RWPE2 (cell line): ENCODE measurements at places on chromosomes 5 and 9.

DNA sequence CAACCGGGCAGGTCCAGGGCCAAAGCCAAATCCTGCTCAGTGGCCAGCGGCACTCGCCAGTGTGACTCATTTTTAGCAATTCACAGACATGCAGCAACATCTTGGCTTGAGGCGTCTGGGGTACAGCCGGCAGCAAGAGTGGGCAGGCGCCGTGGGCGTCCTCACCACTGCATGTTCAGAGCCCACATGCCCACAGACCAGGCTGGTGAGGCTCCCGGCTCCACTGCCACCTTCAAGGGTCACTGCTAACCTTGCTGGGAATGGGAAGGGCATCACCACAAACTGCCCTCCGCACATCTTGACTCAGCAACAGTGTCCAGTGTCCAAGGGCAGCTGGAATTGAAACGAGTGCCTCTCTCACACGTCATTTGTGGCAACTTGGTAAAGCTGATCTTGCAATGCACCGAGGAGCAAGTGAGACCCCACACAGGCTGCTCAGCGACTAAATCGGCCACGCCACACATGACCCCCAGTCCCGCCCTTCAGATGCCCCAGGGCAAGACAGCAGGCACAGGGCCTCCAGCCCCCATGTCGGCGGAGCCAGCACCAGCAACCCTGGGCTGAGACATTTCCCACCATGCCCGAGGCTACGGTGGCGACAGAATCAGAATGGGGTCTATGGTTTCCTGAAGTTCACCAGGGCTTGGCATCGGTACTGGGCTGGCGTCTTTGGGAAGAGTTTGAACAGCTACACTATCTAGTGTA is 140.3 kb downstream of the ROR2 start:
- DNase-seq, result no peak

- DNase-seq, result no peak
Observed at GRCh38 chr5:123874600-123875201, 362.7 kb downstream of the CSNK1G3 start.

GRCh38 chr5:4636378-4636777 is 503.8 kb upstream of the ADAMTS16 start:
- no peak for DNase-seq

DNA sequence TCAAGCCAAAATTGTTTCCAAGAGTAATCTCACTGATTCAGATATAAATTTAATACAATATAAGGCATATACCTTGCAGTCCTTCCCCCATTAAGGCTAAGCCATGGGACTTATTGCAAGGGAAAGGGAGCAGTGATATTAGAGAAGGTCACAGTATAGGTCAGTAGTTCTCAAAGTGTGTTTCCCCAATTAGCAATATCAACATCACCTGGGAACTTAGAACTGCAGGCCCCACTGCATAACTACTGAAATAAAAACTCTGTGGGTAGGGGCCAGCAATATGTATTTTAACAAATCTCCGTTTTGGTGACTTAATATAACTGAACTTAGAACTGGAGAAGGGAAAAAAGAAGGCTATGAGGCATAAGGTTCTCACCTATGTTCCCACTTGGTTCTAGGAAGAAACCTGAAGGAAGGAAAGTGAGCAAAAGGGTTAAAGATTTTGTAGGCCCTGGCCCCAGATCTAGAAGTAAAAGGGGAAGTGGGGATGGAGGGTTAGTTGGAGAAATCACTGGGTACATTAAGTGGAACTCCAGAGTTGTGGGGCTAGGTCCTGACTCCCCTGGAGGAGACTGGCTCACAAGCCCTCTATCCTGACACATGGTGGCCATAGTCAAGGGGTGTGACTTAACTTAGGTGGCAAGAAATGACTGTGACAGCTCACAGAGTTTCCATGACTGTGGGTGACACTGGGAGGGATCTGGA is 40.7 kb downstream of the WDR36 start:
- DNase-seq, result no peak

DNA sequence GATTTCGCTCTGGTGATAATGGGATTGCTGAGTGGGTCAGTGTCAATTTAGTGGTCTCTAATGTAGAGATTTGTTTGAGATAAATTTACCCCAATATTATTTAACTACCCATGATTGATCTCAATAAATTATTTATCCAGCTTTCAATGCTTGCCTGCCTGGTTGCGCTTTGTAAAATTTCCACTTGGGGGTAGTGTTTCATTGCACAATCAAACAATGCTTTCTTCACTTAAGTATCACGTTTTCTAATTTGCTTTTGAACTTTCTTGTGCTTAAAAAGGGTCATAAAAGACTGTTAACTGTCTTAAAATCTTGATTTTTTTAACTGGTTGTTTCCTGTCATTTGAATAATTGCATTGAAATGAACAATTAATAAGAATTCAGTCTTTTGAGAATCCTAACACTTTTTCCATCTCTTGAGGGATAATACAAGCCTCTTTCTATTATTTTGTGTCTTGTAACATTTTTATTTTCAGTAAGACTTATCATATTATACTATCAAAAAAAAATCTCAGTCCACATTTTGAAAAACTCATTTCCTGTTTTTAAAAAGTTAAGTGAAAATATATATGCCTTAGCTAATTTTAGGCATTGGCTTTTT is 18.7 kb downstream of the HSD17B4 start:
- DNase-seq, result no peak

- no peak for DNase-seq
Observed at GRCh38 chr5:78593465-78593864, 55.1 kb downstream of the LHFPL2 start.

DNA sequence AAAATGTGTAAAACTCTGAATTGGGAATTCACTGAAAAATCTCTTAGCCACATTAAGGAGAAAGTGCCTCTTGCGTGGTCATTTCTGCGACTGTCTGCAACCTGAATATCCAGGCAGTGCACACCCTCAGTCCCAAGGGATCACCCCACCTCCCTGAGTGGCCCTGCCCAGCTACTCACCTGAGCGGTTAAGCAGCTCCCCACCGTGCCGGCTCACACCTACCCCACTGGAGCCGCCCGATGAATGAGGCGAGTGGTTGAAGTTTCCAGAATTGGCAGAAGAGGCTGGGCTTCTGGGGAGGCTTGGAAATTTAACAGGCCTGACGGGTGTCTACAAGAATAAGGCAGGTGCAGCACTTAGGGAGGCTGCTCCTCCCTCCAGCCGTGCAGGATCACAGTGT is 25.6 kb downstream of the ANKS6 start:
- no peak for DNase-seq

- no peak for DNase-seq
Observed at GRCh38 chr9:26163931-26164330, 485.7 kb upstream of the TUSC1 start.

DNA sequence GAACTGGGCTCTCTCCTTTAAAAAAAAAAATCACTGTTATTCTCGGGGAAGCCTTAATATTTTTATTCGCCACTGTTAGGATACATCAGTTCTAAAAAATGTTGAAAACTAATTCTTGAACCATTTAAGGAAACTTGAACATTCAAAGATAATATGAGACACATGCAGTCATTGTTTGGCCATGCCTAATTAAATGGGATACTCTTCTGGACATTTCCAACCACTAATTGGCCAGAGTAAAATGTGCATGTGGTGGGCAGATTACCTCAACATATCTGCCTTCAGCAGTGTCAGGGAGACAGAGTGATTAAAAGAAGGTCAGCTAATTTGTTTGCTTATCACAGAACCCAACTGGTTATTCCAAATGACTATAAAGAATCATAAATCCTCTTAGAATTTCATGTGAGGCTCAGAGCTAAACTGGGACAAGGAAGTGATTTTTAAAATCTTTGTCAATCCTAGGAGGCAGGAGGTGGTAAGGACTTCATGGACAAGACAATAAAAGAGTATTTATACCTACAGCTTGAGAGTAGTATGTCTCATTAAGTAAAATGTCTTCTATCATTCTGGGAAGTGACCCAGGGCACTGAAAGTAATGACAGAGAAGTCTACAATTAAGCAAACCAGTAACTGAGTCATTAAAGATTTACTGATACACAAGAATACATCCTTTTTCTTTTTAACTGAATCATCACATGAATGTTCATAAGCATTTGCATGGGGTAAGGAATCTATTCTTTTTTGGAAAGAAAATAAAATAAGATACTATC is 242.9 kb upstream of the TRPM3 start:
- DNase-seq, result no peak

DNA sequence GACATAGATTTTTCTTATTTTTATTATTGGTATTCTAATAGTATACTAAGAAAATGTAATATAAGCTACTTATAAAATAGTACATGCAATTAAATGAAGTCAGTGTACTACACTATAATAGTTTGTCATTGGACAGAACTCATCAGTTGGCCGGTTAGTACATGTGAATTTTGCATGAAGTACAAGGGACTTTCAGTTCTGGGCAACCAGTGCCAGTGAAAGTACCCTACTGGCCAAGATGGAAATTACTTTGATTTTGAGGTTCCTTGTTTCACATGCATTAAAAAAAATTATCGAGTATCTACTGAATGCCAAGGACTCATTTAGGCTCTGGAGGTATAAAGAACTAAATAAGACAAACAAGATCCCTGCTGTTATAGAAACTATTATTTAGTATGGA is 213.4 kb upstream of the ELL2 start:
- no peak for DNase-seq

DNA sequence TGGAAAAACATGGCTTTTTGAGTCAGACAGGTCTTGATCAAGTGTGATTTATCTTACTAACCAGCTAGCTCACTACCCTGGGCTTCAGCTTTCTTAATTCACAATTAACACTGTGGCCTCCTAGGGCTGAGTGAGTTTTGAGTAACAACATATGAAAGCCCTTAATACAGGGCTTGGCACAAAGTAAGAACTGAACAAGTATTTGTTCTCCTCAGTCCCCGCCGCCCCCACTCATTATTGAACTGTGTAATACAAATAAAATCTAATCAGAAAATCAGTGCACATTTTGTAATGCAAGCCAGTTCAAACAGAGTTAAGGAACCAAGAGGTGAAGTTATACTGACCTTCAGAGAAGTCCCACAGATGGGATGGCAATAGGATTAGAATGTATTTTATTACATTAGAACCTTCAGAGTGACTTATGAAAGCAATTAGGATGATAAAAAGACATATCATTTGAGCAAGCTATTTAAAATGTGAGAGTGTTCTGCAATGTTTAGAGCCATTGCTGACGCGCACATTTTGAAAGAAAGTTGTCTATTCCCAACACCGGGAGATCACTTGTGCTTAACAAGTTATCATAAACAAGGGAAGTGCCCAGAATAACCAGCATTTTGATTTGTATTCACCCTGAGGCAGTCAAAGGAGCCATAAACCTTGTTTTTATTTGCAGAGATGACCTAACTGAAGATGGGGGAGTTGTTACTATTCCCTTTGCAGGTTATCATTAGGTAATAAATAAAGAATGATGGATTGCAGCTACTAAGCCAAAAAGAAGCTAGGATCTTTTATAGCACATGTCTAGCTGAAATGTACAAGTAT is 19.4 kb downstream of the ADAMTS16 start:
- no peak for DNase-seq

DNA sequence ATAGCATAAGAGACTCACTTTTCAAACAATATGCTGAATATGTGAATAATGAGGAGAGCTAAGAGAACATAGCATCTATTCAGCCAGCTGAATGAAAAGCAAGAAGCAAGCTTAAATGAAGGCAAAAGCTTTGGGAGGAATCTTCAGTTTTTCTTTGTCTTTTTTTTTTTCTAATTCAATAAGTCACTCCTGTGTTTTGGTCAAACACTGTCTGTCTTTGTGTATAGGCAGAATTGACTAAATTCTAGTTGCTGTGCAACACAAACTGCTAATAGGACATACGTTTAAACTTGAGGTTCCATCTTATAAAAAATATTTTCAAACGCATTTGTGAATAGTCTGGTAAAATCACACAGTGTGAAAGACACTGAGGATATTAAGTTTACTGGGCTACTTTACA is 156.9 kb upstream of the KCNN2 start:
- no peak for DNase-seq

GRCh38 chr9:87115785-87116184 is 168.5 kb upstream of the GAS1 start:
- no peak for DNase-seq

GRCh38 chr9:84294241-84294950 is 46.2 kb downstream of the SLC28A3 start:
- no peak for DNase-seq

GRCh38 chr5:145945620-145946111 is 9.3 kb downstream of the SH3RF2 start:
- DNase-seq, result no peak

- DNase-seq, result no peak
Observed at GRCh38 chr5:83776437-83777031, 55.9 kb upstream of the HAPLN1 start.

- no peak for DNase-seq
Observed at GRCh38 chr9:13485068-13485596, 205.6 kb upstream of the MPDZ start.

- no peak for DNase-seq
Observed at GRCh38 chr5:178640331-178641045, 13.6 kb upstream of the CLK4 start.

- no peak for DNase-seq
Observed at GRCh38 chr5:128796506-128796905, 168.8 kb upstream of the SLC27A6 start.

GRCh38 chr9:114641967-114642366 is 15.6 kb downstream of the TEX53 start:
- DNase-seq, result no peak

DNA sequence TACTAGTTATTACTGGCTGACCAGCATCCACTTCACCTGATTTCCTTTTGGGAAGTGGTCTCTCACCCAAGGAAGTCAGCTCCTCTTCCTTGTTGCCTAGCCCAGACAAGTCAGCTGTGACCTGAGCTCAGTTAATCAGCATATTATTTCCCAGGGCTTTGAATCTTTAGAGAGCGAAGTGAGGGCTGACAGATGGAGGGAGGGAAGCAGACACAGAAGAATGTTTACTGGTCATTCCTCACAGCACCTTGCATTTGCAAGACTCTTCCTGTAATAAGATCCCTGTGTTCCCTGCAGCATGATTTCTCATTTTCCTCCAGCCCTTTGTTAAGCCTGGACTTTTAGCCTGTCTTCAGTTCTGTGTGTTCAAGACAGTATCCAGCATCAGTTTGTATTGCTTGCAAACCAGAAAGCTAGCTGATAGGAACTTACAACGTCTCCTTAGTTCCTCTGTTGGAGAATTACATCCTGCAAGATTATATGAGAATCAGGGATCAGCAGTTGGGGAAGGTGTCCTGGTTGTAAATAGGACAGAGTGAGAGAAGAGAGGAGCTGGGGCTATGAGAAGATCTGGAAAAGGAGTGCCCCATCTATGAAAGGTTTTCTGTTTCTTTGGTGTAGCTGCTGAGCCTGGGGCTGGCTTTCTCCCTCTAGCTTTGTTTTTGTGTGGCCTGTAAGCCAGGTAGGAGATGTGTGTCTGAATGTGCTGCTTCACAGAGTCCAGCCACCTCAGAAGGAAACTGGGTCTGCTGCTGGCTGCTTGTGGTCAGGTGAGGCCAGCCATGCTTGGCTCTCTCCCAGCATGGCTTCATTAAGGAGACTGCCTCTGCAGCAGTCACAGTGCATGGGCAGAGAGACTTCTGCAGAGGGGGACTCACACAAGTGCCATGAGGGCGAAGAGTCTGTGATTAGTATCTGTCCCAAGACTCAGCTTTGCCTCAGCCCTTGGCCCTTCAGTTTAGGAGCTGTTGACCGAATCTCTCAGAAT is 50.3 kb downstream of the MAN2A1 start:
- DNase-seq, result no peak

GRCh38 chr5:83688281-83688680 is 32.4 kb downstream of the HAPLN1 start:
- DNase-seq, result no peak

GRCh38 chr9:85746309-85746708 is 4.6 kb upstream of the AGTPBP1 start:
- no peak for DNase-seq
